ENCODE measurements at places on chromosomes 6 and 20.

DNA sequence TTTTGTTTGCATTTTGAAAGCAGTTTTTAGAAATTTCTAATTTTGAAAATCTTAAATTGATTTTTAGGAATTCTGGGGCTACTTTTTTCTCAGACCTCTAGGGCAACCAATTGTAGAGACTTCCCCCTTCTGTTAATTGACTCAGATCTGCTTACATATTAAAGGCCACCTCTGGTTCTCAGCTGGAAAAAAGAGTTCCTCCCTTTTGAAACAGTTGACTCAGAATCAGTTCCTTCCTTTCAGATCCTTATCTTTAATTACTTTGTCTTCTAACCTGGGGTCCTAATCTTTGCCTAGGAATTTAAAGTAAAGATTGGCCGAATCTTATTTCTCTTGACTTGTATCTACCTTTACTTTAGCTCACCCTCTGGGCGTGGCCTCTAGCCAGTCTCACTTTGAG, 146.8 kb downstream of the LAMA2 start:
- DNase-seq = no peak

DNA sequence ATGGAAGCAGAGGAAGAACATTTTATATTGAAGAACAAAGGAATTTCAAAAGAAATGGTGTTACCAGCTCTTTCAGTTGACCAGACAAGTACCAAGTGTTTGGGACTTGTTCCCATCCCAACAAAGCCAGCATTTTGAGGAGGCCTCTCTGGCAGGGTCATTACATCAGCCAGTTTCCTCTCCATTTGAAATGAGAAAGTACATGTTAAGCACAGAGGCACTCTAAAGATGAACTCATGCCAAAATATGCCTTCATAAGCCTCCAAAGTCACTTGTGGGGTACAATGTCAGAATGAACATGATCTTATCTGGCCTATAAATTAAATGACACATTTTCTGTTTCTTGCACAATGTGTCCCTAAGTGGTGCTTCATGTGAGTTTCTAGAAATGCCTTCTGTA, 223.9 kb downstream of the PRL start:
- no peak for DNase-seq

DNA sequence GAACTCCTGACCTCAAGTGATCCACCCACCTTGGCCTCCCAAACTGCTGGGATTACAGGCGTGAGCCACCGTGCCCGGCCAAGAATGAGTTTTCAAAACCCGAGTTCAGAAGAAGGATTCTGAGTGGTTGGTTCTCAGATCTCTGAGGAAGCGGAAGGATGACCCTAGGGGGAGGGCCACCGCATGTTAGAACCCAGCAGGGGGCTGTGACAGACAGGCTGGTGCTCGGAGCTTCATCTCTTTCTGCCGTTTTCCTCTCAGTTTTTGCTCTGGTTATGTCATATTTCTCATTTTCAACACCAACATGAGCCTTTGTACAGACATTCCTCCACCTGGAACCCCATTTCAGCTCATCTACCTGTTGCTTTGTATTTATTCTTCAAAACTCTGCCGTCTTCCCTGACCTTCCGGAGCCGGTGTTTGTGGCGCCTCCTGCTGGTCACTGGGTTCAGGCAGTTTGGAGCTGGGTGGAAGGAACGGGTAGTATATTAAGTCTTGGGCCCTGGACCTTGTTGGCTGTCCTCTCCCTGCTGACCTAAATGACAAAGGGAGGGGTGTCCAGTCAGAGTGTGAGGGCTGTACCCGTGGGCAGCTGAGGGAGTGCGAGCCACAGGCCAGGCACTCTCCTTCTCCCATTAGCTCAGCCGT, at the start of gene DEFB123:
TSS of gene DEFB123 (plus strand) at position 621 of the 648 bp plus-strand sequence. CDS start 67 bp downstream, outside the sequence.
- DNase-seq = no peak

GRCh38 chr6:44917430-44917829, 410.7 kb upstream of the RUNX2 start:
- no peak for DNase-seq

GRCh38 chr6:125299257-125299656, 2.5 kb downstream of the HDDC2 start:
- no peak for DNase-seq

DNA sequence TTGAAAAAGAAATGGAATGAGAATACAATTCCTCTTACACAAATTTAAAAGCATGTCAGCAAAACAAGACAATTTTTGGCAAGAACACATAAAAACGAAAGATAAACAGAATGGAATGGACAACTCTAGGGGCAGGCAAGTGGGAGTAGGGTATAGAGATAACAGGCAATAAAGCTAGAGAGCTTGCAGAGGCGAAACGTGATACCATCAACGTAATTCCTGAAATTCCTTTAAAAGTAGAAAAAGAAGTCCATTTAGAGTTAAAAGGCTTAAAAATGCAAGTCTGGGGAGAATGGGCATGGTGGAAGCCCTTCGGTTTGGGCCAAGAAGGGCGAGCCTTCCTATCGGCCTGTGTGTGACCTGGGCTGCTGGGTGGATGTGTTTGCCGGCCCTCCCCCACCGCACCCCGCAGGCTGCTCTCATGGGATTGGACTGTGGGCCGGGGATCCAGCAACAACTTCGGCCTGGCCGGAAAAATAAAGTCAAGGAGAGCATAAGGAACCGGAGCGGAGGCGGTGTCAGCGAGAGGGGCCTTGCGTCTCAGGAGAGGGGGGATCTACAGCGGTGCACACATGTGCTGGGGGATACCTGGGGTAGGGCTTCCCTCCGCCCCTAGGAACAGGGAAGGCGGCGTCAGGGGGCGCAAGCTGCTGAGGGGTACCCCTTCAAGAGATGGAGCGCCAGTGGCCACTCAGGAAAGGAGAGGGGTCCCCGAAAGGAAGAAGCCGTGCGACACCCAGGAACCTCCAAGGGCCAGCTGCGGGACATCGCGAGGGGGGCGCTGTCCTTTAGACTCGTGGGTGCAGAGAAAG, 4.1 kb downstream of the TMEM239 start:
- DNase-seq = no peak

GRCh38 chr20:34040300-34040995, 46.7 kb downstream of the RALY start:
- DNase-seq = no peak

DNA sequence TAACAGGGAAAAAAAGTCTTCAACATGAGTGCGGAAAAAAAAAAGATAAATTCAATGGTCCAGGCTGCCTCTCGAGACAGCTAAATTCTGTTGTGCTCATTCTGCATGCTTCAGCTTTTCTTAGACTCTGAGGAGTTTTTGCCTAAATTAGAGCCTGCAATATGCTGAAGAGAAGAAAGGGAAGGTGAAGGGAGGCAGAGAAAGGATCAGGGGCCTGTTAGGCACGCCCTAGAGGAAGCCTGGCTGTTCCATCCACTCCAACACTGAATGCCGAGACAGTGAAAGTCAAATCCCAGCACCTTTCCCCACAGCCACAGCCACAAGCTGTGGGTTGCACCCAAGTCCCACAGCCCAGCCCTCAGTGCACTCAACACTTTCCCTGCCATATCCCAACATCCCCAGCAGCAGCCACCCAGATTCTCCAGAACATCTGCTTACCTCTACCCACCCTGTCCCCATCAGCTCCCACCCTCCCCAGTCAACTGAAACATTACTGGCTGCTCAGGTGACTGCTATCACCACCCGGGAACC, 37.3 kb downstream of the PREX1 start:
- no peak for DNase-seq

DNA sequence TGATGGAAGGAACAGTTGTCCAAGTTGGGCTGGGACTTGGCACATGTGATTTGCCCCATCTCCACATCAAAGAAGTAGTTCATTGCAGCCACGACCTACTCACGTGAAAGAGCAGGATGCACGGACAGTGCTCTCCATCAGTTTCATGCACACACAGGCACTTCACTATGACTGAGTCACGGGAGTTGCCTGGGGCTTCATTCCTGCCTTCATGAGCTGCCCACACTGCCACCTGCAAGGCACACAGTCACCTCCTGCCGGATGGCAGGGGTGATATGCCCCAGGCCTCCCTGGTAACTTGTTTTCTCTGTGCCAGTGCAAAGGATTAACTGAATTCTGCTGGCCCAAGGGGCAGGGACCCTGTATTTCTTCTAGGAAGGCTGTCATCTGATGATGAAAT, 22.8 kb downstream of the CST5 start:
- no peak for DNase-seq

GRCh38 chr20:25037288-25038102, 20.4 kb downstream of the ACSS1 start:
- DNase-seq = no peak

GRCh38 chr6:144683216-144684070, 398.3 kb downstream of the UTRN start:
- DNase-seq = no peak

- DNase-seq = no peak
These were observed 192.7 kb downstream of the UTRN start for GRCh38 chr6:144477856-144478255.

GRCh38 chr6:36642913-36643817, 35.3 kb upstream of the CDKN1A start:
- DNase-seq = peak; percentile 90

- no peak for DNase-seq
These were observed 24.5 kb downstream of the BCAS4 start for GRCh38 chr20:50819349-50819748.

GRCh38 chr6:111984081-111984480, 69.8 kb upstream of the CCN6 start:
- no peak for DNase-seq

DNA sequence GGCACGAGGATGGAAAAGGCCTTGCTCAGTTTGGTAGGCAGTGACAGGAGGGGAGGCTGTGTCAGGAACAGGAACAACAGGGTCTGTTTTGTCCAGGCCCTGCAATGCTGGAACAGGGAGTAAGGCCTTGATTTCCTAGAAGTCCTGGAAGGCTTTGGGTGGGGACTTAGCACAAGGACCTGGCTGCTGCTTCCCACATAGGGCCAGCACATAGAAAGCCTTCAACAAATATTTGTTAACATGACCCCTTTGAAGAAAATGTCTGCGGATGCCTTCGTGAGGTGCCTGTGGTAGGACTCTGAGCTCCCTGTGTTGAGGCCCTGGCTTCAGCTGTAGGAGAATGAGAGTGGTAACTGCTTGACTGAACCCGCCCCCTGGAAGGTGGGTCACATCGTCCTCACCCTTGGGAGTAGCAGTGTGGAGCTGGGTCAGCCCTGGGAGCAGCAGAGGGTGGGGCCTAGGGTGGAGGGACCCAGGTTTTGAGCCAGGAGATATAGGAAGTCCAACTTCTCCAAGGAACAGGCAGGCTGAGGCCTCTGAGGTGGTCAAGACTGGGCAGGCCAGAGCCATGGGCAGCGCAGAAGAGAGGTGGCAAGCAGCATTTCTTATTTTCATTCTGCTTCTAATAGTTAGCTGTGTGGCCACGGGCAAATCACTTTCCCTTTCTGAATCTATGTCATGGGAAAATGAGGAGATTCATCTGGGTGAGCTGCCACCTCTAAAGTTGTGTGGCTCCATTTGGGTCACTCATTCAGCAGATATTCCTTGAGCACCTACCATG, 50.0 kb downstream of the CNBD2 start:
- no peak for DNase-seq

DNA sequence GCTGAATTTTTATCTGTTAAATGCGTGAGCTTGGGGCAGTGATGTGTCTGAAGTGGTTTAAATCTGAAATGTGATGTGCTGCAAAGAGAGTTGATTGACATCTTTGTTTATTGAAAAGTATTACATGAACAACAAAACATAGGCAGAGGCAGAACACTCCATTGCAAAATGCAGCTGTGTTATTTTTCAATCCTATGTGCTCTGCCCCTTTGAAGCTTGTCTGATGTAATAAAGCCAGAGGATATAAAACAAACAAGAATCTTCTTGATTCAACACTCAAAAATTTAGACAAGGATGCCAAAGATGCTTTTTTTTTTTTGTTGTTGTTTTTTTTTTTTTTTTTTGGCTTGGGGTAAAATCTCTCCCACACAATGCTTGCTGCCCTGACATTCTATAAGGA, 482.4 kb upstream of the MMS22L start:
- no peak for DNase-seq

GRCh38 chr6:150068720-150069648, at the start of gene ULBP3:
TSS of gene ULBP3 (minus strand) at chr6:150069121. CDS start at chr6:150069066, 55 bp downstream.
- peak; percentile 80 for DNase-seq

DNA sequence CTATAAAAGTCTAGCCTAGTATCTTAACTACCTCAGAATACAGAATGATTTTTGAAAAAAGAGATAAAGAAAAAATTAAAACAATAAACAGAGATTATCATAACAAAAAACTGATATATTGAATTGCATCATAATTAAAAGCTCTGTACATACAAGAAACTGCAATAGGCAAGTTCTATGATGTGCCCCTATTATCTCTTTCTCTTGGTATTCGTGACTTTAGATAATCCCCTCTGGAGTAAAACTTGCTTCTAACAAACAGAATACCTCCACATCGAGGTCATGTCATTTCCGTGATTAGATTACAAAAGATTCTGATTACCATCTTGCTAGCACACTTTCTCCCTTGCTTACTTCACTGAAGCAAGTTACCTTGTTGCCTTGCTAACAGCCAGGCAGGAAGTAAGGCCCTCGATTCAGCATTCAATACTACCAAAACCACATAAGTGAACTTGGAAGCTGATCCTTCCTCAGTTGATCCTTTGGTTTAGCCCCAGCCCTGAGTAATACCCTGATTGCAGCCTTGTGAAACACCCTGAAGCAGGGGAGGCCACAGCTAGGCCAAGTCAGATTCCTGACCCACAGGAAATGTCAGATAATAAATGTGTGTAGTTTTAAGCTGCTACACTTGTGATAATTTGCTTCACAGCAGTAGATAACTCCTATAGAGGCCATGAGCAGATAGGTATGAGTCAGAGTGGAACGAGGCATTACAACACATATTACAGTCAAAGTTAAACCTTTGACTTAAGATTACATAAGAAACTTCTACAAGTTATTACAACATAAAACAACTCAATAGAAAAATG, 53.7 kb upstream of the TMX4 start:
- DNase-seq = no peak

DNA sequence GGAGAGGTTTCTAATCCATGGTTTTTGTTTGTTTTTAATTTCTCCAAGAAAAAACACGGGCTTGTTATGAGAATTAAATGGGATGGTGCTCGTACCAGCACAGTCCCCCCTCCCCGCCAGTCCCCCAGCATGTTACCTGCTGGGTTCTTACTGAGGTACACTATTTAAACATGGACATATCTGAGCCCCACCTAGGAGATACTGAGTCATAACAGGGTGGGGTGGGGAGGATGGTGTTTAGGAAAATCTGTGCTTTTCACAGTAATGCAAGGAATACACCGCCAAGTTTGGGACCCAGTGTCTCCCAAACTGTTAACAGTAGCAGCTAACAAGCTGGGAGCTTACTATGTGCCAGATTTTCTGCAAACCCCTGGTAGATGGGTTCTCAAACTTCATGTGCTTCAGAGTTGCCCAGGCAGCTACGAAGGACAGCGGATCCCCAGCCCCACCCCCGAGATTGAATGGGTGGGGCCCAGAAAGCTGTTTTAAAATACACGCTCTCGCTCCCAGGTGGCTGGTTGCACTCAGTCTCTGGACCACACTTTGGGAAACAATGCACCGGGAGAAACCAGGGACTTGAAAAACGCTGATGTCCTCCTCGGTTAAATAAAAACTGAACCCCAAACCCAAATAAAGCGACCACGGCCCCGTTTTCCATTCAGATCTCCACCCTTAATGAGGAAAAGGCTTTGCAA, 995 bp downstream of the ZFP64 start:
- DNase-seq = peak; percentile 47

- DNase-seq = peak; percentile 28
These were observed 471.7 kb downstream of the CDKAL1 start for GRCh38 chr6:21005816-21006570.

Data from H54 (cell line).